ENCODE measurements at places on chromosomes 7 and 10.

GRCh38 chr10:21296575-21297355, 228.7 kb downstream of the SKIDA1 start:
- DNase-seq, result no peak

- no peak for DNase-seq
These were observed 13.2 kb downstream of the MRPS33 start for GRCh38 chr7:141001546-141001945.

GRCh38 chr7:73885975-73886798, 25.2 kb downstream of the TMEM270 start:
- no peak for DNase-seq

DNA sequence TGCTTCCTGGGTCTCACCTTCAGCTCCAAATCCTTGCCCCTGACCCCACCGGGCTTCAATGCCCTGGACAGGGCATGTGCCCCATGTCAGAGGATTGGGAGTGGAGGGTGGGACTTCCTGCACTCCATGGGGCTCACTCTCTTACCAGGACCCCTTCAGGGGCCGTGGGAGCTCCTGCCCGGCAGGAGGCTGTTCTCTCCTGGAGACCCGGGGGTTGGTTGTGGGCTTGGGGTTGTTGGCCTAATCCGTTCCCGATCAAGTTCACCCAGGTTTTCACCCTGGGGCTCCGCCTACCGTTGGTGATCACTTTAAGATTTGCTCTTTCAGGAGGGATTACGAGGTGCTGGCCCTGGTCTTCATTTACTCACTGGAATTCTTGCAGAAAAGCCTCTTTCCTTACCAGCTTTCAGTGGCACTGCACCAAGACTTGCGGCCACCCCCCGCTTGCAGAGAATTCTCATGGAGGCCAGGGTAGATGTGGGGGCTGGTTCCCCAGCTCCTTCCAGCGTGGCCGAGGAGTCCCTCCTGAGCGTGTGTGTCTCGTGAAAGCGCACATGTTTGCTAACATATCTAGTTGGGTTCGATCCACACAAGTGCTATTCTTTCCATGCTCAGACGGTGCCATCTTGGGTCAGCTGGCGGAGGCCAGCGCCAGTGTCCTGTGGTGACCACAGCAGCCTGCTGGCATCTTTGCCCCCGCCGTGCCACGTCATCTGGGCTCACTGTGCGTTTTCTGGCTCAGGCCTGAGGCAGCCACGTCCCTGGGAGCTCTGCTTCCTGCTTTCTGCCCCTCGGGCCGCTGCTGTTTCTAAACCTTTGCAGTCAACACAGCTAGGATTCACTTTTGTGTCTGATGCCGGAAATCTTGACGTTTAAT, 15.6 kb downstream of the PWWP2B start:
- no peak for DNase-seq

- DNase-seq, result no peak
These were observed 100.4 kb upstream of the DDC start for GRCh38 chr7:50665403-50666123.

- no peak for DNase-seq
These were observed 18.6 kb upstream of the ADRB1 start for GRCh38 chr10:114024876-114025610.

- no peak for DNase-seq
These were observed 3.1 kb upstream of the CAPZA2 start for GRCh38 chr7:116859323-116859722.

DNA sequence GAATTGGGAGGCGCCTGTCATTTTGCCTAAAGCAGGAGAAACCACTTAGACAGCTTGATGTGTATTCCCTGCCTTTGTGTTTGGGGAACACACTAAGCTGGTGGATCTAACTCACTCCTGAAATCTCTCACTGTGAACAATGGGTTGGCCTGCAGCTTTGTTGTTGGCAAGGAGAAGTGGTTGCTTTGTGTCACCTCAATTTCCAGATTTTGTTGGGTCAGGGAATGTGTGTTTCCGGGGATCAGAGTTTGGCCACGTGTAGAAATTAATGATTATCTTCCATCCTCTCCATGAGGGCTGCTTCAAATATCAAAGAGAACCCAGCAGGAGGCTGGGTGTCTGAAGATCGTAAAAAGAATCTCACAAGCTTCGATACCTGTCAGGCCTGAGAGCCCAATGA, 27.8 kb downstream of the A1CF start:
- no peak for DNase-seq

DNA sequence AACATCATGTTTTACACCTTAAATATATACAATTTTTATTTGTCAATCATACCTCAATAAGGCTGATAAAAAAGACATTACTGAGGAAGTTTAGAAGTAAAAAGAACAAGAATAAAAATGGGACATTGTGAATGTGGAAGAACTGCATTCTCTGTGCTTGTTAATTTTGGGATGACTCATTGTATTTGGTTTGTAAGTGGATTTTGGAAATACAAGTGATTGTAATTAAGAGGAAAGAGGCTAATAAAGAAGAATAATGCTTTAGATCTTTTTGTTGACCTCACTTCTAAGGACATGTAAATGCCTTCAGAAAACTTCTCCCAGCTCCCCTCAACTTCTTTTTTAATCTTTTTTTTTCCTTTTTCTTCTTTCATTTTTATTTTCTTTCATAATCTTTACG, 76.0 kb downstream of the HGF start:
- DNase-seq, result no peak

- DNase-seq, result no peak
These were observed 168.3 kb downstream of the CREB5 start for GRCh38 chr7:28580665-28581064.

GRCh38 chr10:2993636-2994035, 73.7 kb upstream of the PFKP start:
- DNase-seq, result no peak

- DNase-seq, result no peak
These were observed 199.9 kb upstream of the NRP1 start for GRCh38 chr10:33534416-33534815.

GRCh38 chr7:16095171-16095950, 326.0 kb downstream of the CRPPA start:
- DNase-seq, result no peak

DNA sequence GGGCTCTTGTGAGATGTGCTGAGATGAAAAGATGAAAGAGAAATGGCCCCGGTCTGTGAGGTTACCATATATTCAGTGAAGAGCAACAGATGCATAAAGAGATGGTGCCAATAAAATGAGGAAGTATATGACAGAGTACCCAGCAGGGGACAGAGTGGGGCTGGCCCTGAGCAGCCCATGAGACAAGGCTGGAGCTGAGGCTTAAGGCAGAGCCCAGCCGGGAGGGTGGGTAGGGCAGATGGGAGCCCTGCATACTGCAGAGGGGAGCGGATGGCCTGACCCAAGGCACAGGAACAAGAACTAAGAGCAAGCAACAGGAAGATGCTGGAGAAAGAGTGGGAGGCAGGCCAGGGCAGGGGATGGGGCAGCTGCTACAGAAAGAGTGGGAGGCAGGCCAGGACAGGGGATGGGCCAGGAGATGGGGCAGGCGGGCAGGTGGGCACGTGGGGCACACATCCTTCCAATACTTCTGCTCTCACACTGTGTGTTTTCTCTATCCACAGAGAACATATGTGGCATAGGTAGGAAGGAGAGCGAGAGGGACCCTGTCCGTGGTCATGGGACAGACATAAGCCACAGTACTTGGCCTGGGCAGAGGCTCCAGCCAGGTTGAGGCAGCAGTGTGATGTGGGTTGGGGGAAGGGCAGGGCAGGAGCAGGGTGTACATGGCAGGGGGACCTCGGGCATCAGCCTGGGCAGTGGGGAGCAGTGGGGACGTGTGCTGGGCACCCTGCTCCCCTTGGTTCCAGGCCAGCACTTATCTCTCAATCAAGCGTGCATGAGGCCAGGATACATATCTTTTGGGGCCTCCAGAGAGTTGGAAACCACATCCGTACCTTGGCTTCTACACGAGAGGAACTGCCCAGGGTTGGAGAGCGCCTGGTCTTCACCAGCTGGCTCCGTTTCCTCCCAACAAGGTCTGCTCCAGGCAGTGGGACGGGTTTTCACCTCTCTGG, 91.6 kb upstream of the IKZF1 start:
- DNase-seq, result no peak

- DNase-seq, result no peak
These were observed 220.5 kb downstream of the MLLT10 start for GRCh38 chr10:21754410-21755011.

DNA sequence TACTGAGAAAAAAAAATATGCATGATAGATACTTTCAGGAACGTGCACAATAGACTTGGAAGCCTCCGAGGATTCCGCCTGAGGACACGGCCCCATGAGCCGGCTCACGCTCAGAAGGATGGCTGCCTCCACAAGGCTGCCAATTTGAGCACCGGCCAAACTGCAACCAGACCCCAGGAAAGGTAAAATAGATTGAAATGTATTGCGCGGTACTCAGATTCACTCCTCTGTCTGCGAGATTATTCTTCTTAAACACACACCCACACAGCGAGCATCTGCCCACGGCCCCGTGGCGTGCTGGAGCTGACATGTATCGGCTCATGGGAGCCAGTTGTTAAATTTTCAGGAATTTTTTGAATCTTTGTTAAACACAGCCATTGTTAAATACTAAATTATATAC, 653.2 kb upstream of the MKI67 start:
- no peak for DNase-seq

GRCh38 chr7:127899411-127899810, 131.8 kb downstream of the LRRC4 start:
- DNase-seq, result no peak

GRCh38 chr7:33128990-33129805, at the start of gene BBS9:
Gene BBS9, plus strand, starts transcription at chr7:33129564. Its CDS starts 16,689 bp downstream, at chr7:33146253.
- peak; percentile 80 for DNase-seq

DNA sequence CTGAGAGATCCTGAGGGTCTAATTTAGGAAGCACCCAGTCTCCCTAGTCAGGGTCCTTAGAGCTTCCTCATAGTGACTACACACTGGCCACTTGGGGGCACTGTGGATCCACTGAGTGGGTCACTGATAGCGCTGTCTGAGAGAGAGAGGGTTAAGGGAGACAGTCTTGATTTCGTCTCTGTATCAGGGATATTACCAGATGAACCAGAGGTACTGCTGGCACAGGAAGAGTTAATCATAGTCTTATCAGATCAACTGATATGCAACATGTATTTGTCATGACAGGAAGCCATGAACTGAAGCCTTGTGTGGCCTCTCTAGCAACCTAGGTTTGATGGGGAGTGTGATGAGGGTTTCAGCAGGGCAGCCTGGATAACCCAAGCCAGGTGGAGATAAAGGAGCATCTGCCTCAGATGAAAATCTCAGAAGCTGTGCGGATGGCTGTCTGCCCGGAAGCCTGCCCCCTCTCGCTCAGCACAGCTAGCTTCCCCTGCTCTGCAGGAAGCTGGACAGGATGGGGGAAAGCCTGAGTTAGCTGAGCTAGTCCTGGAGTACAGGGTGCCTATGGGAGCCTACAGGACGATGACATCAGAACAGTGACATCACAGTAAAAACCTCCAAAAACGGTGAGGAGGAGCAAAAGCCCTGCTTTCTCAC, 214.0 kb upstream of the PRSS1 start:
- peak; percentile 25 for DNase-seq

DNA sequence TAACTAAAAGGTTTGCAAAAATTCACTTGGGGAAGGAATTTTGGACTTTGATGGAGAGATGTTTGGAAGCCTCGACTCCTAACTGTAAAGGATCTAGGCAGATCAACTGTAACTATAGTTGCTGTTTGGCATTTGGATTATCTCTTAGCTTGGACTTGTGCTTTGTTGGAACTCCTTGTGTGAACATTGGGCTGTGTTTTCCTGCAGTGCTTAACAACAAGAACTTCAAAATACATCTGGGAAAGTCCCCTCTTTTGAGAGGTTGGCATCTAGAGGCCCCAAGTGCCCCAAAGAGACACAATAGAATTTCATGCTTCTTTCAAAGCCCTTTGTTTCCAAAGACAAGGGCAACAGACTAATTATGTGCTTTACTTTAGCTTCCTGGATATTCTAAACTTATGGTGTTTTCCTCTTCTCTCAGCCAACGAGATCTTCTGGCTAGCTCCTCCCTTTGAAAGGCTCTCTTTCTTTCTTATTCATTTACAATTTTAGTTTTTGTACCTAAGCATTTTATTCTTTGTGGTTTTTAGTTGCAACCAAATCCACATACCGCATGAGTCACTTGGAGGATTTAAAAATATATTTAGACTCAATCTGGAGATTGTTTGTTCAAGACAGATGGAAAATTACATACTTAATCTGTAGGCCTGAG, 11.6 kb downstream of the ABCA13 start:
- no peak for DNase-seq

- DNase-seq, result no peak
These were observed 101.2 kb upstream of the KLF6 start for GRCh38 chr10:3886191-3886590.

DNA sequence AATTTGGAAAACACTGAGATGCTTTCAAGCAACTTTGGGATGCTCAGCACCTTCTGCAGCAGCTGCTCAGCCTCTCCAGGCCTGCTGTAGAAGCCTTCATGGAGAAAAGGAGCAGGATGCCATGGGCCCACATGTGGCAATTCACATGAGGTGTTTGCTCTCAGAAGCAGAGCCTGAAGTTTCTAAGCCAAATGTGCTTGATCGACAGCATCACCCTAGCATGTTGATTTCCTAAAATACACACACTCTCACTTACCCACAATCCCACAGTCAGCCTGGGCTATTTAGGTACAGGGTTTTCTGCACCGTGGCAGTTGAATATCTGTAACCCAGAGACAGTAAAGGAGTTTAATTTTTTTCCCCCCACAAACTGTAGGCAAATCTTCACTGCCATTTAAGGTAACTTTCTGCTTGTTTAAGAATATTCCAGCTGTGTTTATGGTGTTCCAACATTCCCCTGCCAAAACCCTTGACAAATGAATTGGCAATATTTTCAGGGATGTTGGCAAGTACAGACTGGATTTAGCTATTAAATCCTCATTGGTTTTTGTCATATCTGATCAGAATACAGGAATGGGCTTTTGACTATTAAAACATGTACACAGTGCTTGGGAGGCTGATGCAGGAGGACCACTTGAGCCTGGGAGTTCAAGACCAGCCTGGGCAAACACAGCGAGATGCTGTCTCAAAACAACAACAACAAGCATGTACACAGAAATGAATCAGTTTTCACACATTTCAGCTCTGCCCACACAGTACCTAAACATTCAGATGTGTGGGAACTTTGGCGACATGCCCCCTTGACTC, 244.2 kb downstream of the CELF2 start:
- no peak for DNase-seq

- no peak for DNase-seq
These were observed 13.1 kb downstream of the CC2D2B start for GRCh38 chr10:95920798-95921426.

GRCh38 chr7:112290065-112290464, 83.6 kb downstream of the ZNF277 start:
- DNase-seq, result no peak

DNA sequence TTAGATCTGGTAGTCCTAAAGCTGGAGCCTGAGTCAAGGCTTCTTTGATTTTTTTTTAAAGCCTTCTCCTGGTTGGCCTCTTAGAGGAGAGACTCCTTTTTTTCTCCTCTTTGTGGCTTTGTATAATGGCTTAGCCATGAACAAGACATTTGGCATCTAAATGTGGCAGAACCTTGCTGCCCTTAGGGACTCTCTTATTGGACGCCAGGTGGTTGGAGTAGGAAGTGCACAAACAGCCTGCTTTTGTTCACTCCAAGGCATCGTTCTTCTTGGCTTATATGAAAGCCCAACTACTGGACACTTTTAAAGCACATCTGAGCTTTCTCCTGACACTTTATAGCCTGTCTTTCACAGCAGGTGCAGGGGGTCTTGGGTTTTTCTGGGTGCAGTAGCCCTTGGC, 25.0 kb downstream of the ZPBP start:
- DNase-seq, result no peak

Measured in GM12891 (cell line).